ENCODE measurements at places on chromosomes 1 and 21.

GRCh38 chr1:85427331-85427730, 37.6 kb downstream of the DDAH1 start:
- DNase-seq, result no peak

DNA sequence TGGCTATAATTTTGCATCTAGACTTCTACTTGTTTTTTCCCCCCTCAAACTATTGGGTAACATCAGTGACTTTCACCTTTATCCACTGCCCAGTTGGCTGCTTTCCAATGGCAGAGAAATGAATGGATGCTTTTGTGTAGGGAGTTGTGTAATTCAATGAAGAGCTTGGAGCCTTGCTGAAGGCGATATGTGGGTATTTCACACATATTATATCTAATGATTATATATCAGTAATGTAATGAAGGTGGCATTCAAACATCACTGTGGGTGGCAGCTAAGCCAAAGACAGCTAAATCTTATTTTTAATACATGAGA, 81.2 kb downstream of the TGFB2 start:
- DNase-seq, result no peak

DNA sequence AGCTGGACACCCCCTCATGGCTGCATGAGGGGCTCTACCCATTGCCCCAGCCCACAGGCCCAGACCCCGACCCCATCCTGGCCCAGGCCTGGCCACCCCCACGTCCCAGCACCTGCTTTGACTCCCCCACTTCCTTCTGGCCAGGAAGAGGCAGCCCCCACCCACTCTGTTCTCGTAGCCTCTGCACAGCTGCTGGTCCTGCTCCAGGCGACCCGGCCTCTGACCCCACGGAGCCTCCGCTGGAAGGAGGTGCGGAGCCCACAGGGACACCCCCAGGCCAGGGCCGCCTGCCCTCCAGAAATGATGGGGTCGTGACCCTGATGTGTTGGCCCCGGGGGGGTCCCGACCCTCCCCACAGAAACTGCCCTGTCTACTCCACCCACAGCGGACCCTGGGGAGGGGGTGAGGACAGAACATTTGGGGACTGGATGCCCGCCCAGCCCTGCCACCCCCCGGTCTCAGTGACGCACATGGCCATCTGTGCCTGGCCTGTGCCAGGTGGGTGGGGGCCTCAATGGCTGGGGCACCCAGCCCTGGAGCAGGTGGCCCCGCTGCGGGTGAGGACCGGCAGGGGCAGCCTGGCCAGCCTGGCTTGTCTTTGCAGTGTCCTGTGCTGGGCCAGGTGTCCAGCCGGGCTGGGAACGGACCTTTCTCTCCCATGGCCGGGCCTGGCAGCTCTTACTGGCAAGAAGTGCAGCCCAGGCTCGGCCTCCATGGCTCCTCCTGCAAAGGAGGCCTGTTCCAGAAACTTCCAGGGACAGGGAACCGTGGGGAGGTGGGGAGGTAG, 78.6 kb downstream of the MORN1 start:
- DNase-seq, result no peak

GRCh38 chr1:207298636-207299398, 22.7 kb upstream of the CD55 start:
- peak; percentile 16 for DNase-seq

- peak; percentile 58 for DNase-seq
Measured at GRCh38 chr1:25544819-25545218, 1.4 kb downstream of the LDLRAP1 start.

- DNase-seq, result no peak
Measured at GRCh38 chr1:89394851-89395250, 31.0 kb downstream of the GBP6 start.

GRCh38 chr1:168455764-168456163, 88.0 kb downstream of the XCL2 start:
- DNase-seq, result peak; percentile 29

- DNase-seq, result no peak
Measured at GRCh38 chr1:233572896-233573295, 41.0 kb upstream of the KCNK1 start.

GRCh38 chr1:50658459-50659076, 235.3 kb upstream of the DMRTA2 start:
- peak; percentile 32 for DNase-seq

DNA sequence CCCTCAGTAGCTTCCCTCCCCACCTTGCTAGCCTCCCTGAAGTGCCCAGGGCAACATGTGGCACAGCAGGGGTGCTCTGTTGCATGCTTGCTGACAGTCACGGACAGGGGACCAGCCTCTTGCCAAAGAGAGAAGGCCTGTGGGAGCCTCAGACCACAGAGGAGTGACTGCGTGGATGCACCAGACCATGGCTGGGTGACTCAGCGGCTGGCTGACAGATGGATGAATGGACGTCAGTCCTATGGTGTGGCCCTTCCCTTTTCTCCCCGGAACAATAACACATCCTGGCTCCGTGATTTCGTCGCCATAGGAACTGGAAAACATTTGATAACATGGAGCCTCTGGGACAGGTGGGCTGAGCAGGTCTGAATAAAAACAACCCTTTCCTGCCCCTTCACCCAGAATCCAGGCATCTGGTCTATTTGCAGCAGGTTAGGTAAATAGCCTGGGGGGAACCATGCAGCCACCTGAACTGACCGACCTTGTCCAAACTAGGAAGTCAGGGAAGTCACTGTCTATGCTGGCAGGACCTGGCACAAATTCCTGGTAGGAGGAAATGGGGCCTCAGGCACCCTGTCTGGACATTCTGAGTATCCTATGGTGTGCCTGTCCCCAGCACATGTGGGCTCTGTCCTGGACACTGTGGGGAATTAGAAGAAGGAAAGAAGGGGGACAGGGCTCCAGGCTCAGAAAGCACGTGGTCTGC, 53.3 kb downstream of the NENF start:
- peak; percentile 86 for DNase-seq

- DNase-seq, result no peak
Measured at GRCh38 chr21:36965720-36966065, 776 bp downstream of the HLCS start.

GRCh38 chr1:57058652-57059501, 93.1 kb upstream of the C8B start:
- no peak for DNase-seq

DNA sequence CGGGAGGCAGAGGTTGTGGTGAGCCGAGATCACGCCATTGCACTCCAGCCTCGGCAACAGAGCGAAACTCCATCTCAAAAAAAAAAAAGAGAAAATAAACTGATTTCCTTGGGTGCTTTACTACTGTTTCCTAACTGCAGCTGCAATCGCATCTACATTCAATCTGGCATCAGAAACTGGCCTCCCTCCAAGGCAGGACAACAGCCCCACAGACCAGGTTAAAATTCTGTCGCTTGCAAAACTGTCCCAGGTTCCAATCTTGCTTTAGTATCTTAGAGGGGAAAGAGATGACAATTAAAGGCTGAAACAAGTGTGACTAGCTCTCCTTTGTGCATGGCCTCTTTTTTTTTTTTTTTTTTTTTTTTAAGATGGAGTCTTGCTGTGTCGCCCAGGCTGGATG, 32.4 kb upstream of the SLC25A33 start:
- no peak for DNase-seq

DNA sequence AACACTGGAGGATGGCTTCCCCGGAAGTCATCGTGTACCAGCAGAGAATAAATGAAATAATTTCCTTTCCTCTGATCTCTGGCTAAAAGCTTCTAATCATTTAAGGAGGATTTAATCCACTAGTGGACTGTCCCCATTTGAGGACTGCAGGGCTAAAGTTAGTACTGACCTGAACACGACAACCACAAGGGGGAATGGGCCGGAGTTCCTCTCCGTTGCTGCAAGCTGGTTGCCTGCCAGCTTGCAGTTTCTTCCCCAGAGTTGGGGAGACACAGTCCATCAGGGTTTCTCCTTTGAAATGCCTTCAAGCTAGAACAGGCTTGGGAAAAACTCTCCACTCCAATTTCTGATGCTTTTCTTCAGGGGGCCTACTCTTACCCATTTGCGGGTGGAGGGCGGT, 35.5 kb upstream of the NPL start:
- no peak for DNase-seq

DNA sequence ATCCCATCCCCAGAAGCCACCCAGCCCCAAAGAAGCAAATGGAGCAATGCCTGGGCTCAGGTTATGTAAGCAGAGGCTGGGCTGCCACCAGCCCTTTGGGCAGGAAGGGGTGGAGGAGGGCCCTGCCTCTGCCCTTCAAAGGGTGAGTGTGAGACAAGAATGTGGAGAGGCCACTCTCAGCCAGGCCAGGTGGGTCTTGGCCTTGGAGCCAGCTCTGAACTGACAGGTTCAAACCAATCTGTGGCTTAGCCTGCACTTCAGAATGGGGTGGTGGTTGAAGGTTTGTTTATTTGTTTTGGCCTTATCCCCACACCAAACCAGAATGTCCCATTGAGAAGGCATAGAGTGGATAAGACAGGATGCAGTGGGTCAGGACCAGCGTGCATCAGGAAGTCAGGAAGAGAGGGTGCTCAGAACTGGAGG, 29.8 kb downstream of the C1orf116 start:
- DNase-seq, result no peak

GRCh38 chr1:112702420-112703261, 4.3 kb downstream of the RHOC start:
- DNase-seq, result no peak

- DNase-seq, result no peak
Measured at GRCh38 chr1:244062156-244062725, 11.2 kb downstream of the ZBTB18 start.

DNA sequence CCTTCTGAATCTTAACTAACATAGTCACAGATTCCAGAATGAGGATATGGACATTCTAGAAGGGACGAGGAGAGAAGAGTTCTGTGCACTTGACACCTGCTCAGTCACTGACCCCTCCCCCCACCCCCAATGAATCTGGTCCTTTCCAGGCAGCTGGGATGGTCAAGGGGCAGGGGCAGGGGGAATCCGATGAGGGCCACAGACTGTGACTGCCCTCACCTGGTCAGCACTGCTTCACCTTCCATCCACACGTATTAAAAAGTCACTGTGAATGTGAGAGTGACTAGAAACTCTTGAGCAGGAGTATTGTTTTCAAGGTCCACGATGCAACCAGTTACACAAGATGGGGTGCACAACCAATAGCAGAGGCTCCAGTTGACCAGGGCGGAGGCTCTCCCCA, 9.5 kb upstream of the PRAMEF12 start:
- no peak for DNase-seq

- peak; percentile 81 for DNase-seq
Measured at GRCh38 chr1:87398641-87399040, 70.0 kb downstream of the LMO4 start.

DNA sequence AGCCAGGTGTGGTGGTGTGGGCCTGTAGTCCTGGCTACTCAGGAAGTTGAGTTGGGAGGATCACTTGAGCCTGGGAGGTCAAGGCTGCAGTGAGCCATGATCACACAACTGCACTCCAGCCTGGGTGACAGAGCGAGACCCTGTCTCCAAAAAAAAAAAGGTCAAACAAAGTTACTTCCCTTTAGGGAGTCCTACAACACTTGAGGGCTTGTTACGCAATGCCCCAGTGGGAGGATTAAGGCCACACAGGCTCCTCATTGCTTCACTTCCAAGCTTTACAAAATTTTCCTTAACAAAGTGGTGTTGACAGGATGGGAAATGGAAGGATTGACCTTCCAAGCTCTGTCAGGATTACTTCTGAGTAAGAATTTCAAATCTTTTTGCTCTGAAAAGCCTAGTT, 6.2 kb upstream of the EXTL1 start:
- peak; percentile 59 for DNase-seq

DNA sequence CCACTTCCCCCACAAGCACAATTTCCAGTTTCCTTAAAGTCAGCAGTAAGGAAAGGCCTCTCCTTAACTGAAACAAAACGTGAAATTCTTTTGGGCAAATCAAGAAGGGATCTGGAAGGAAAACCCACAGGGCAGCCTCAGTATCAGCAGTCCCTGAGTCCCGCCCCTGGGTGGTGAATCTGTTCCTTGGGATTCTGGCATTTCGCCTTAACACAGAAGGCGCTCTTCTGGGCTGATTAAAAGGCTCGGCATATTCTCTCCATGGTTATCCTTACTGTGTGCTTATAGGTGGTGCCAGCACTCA, 12.2 kb upstream of the RAB4A start:
- peak; percentile 31 for DNase-seq

DNA sequence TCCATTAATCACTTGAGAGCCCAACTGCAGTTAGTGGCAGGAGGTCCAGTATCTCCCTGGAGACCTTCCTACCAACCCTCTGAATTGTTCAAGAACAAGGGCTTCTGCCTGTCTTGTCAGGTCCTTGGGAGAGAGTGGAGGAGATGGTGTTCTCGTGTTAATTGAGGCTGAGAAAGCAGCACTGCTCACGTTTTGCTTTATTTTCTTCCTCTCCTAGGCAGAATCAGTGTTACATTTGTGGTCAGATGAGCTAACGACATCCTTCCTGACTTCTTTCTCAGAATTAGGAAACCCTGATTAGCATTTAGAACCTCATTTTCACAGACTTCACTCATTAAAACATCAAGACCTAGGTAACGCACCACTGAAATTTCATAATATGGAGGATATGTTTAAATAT, 26.4 kb upstream of the LRIG2 start:
- DNase-seq, result no peak

All from AG20443 (cell line).